CD8-positive, alpha-beta memory T cell (primary cell): ENCODE measurements at places on chromosomes 16 and 17. TPM values are rescaled to one million over a fixed set of nuclear protein-coding genes. Genes with fewer than 3 reads are reported as not detected.

GRCh38 chr17:45436161-45436560, 3.5 kb upstream of the ARHGAP27 start:
- no peak for DNase-seq

GRCh38 chr17:82668024-82668630, 19.9 kb upstream of the WDR45B start:
- DNase-seq = no peak

DNA sequence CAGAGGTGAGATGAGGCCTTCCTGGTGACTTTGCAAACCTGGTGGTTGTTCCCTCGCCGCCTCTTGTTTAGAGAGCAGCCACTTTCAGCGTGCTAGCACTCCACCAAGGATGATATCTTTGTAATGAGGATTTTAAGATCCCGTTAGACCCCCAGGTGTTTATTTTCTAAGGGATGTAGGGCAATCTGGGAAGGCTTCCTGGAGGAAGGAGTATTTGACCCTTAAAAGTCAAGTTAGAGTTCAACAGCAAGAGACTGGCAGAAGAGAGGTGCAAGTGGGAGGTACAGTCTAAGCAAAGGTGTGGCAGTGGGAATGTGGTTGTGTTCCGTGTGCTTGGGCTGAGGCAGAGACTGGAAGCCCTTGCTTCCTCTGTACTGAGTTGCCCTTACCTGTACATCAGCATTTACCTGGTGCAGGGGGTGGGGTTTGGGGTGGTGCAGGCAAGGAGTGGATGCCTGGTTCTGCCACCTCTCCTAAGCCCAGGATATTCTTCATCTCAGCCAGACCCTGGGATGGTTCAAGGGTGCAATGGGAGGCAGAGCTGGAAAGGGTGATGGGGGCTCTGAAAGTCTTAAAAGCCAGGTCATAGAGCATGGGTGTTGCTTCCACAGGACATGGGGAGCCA, 83.6 kb downstream of the SDR42E1 start:
- DNase-seq = no peak

GRCh38 chr17:68560966-68561720, 40.0 kb downstream of the FAM20A start:
- no peak for DNase-seq

DNA sequence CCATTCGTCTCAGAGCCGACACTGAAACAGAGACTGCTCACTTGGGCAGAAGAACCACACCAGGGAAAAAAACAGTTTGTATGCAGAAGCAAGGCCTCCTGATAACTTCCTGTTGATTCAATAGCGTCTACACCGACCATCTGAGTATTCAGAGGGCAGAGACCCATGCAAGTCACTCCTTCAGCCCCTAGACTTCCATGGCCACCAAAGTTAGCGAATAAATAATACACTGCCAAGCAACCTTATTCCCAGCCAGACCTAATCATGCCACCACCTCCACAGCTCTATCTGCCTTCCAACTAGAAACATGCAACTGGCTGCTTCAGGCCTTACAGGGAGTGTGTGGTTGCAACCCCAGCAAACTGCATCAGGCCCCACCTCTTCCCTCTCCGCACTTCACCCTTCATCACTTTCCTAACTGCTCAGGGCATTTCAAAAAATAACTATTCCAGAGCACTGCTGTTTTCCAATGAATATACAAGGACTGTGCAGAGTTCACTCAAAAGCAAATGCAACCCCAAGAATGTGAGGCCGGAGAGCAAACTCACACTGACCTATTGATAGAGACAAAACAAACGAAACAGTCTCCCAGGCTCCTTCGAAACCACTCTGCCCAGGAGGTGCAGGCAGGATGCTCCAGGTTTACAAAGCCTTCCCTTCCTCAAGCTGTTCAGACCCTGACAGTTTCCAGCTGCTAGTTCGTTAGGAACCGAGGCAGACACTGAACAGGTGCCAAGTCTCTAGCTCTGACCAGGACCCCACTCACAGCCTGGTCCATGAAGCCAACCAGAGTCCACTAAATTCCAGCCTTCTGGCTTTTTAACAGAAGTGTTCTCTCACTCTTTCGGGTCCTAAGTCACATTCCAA, 3.6 kb downstream of the USP7 start:
- peak; percentile 39 for DNase-seq

GRCh38 chr17:17110520-17110919, 68.3 kb downstream of the MPRIP start:
- DNase-seq = peak; percentile 14

DNA sequence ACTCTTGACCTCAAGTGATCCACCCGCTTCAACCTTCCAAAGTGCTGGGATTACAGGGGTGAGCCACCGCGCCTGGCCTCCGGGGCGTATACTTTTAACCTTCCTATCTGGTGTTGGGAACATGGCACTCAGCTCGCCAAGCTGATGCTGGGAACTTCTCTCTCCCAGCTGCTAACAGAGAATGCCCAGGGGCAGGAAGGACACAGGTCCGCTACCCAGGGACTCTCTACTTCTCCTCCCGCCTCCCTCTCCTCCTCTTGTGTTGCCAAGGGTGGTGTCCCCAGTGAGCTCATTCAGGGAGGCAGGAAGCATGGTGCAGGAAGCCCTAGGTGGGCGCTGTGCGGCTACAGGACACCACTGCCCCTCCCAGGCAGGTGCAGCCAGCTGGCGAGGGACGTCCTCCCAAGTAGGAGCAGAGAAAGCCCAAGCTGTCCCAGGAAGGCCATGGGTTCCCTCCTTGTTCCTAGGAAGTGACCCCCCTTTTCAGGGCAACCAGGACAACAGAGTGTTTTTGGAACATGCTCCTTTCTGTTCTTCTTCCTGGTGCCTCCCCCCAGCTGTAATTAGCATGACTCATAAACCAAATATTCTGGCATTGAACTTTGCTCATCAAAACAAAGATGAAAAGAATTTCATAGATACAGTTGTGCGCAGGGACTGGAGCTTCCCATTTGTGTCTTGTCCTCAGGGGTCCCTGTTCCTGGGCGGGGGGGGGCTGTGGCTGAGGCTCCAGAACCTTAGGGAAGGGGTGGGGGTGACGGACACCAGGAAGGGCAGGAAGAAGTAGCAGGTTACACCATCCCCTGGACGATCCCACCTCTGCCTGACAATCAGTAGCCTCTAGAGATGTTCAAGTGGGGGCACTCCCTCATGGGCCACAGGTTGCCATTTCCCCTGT, 2.7 kb downstream of the C1QTNF1 start:
- no peak for DNase-seq

DNA sequence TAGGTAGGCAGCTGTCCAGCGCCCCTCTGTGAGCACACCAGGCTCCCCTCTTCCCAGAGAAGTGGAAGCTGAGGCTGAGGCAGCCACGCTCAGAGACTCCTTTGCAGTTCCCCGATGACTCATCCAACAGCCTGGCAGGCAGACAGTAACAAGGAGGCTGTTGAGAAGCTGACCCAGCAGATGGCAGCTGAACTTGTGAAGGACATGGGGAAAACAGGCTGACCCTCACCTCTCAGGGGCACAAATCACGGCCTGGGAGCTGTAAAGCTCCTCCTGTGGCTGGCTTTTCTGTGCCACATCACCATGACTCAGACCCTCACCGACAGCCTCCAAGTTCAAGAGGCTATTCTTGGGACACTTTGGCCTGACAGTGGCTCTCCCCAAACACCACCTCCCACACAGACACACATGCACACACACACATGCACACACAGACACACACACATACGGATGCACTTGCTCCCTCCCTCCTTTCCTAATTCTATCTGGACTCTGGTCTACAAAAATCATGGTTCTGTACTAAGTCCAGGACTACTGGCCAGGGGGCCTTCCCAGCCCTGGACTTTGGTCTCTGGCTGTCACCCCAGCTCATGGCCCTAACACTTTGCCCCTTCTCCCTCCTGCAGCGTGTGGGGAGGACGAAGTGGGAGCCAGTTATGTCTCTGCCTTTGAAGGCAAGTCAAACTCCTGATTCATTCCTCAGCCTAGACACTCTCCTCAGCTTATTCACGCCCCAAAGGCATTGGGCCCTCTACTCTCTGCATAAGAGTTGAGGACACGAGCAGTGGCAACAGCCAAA, 23.2 kb downstream of the MAP3K14 start:
- DNase-seq = peak; percentile 39

- no peak for DNase-seq
Observed at GRCh38 chr17:2157081-2157480, 102.2 kb downstream of the HIC1 start.

DNA sequence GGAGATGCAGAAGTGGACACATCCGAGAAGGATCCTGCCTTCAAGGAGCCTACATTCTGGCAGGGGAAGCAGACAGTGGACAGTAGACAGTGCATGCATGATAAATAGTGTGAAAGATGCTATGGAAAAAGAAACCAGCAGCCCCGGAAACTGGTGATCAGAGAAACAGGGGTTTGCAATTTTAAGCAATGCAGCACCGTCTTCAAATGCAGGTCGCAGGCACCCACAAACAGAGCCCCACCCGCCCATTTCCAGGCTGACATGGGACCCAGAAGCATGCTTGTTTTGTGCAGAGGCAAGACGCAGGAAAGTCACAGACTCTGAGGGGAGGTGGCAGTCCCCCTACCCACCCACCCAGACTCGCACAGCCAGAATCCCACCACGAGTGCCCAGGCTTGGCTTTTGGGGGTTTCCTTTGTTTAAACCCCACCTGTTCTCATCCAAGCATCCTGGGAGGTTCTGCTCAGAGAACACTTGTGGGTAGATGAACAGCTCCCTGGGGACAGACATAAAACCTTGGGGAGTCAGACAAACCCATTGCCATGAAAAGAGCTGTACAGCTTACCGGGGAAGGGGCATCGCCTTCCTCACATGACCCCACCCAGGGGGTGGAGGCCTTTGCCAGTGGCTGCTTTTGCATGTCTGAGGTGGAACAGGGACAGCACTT, 114.3 kb downstream of the MGAT5B start:
- no peak for DNase-seq

DNA sequence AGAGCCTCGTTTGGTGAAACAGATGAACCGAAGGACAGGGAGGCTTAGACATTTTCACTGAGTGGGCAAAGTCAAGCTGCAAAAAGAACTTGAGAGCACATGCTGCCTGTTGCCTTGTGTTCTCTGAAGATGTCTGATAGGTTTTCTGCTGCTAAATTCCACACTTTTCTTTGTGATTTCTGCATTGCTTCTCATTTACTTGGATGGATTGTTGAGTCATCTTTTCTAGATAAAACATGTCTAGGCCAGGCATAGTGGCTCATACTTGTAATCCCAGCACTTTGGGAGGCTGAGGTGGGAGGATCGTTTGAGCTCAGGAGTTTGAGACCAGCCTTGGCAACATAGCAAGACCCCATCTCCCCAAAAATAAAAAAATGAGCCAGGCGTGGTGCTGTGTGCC, 80.4 kb upstream of the CLEC18A start:
- DNase-seq = no peak

GRCh38 chr17:48593840-48594537, 410 bp upstream of the HOXB5 start:
- peak; percentile 75 for DNase-seq

- DNase-seq = no peak
Observed at GRCh38 chr17:73549841-73550430, 94.3 kb downstream of the SDK2 start.

- no peak for DNase-seq
Observed at GRCh38 chr16:14057878-14058382, 13.2 kb upstream of the MRTFB start.

GRCh38 chr17:34820922-34821321, 140.3 kb downstream of the CCT6B start:
- no peak for DNase-seq

GRCh38 chr17:34703533-34703932, 124.2 kb downstream of the TMEM132E start:
- no peak for DNase-seq

DNA sequence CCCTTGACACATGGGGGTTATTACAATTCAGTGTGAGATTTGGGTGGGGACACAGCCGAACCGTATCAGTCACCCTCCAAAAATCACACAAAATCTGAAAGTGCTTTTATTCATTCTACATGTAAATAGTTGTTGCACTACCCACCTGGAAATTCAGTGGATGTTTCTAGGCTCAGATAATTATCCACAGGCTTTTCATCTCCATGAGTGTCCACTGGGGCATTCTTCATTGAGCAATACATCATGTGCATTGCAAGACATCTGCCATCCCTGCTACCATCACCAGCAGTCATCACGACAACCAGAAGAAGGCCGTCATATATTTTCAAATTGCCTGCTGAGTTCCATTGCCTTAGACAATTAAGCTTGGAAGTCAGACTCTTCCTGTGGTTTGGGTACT, 330.8 kb downstream of the WWOX start:
- no peak for DNase-seq

DNA sequence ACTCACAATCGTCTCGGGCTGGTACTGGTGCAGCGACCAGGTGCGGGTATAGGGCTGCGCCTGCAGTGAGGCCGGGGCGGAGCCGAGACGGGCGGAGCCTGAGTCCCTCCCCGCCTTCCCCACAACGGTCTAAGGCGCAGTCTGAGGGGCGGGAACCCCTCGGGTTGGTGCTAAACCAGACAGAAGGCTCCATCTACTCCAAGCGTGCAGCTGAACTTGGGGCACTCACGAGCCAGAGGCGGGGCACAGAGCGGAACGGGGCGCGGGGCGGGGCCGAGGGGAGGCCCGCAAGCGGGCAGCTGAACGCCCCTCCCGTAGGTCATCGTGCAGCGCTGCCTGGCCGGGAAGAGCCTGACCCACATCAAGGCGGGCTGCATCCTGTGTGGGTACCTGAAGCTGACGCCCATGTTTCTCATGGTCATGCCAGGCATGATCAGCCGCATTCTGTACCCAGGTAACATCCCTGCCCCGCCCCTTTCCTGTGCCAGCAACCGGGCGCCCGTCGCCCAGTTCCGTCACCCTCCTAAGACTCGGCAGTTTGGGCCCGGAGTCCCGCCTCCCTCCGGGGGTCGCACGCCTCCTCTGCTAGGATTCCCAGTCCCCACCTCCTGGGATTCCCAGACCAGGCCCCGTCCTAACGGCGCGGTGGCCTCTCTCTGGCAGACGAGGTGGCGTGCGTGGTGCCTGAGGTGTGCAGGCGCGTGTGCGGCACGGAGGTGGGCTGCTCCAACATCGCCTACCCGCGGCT, 5.0 kb downstream of the SLC5A2 start:
- DNase-seq = peak; percentile 83

- DNase-seq = no peak
Observed at GRCh38 chr17:66637491-66637890, 197.4 kb upstream of the CACNG5 start.

- no peak for DNase-seq
Observed at GRCh38 chr16:24789881-24790280, 55.9 kb upstream of the SLC5A11 start.

DNA sequence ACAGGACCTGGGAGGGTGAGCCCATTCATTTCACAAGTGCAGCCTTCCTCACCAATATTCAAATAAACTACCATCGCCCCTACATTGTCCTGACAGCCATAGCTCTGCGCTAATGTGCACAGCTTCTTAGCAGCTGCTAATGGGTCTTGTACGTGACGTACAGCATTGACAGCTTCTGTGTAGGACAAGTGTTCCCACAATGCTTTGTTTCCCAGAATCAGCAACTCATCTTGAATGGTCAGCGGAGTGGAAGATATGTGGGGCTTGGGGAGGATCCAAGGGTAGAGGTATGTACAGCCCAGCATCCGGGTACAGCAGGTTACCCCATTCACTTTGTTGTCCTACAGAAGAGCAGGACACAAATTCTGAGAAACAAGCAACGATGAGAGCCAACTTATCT, 23.7 kb downstream of the MARVELD3 start:
- no peak for DNase-seq

- no peak for DNase-seq
Observed at GRCh38 chr16:55225972-55226542, 97.9 kb upstream of the IRX6 start.

The PLCG2 gene
- 16.2 TPM for total RNA-seq

The HSD11B2 gene
- 1.5 TPM for total RNA-seq

The CHD9NB gene
- total RNA-seq = 1.0 TPM

The ZPBP2 gene
- total RNA-seq = 0.74 TPM

The HBA2 gene
- total RNA-seq = not detected

The C16orf90 gene
- not detected for total RNA-seq

The KRT28 gene
- not detected for total RNA-seq

The FAM234A gene
- total RNA-seq = 23.1 TPM

The ZFP90 gene
- 24.3 TPM for total RNA-seq
